ENCODE measurements at places on chromosomes 5 and 9.

DNA sequence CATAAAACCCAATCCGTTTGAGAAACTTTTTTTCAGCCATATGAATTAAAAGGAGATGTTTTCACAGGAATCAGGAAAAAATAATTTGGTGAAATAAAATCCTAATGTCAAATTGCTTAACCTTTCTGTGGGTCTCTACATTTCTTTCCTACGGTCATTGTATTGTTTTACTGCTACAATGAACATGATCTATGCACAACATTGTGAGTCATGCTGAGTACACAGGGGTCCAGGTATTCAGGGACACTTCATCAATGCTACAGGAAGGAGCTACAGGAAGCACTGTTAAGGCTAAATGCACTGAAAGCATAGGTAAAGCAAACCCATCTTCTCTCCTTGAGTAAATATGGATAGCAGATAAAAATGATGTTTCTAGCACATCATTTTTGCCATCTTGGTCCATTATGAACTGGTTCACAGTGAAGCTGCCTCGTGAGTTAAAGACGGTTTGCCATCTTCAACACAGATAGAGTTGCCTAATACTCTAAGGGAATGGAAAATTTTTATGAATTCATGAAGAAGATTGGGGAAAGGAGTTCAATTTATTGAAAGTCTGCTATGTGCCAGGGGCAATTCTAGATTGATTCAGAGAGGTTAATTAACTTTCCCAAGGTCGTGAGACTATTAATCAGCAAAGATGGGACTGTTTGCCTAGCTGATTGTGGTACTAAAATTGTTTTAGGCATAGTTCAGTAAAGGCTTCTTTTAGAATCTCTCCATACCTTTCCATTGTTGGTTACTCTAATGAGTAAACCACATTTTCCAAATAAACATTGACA lies 85.5 kb downstream of the DIRAS2 start:
- DNase-seq, result no peak

GRCh38 chr5:73387601-73388305 lies 60.8 kb downstream of the FOXD1 start:
- peak; percentile 57 for DNase-seq

- DNase-seq, result no peak
Measured at GRCh38 chr9:2688636-2689035, 28.7 kb upstream of the KCNV2 start.

DNA sequence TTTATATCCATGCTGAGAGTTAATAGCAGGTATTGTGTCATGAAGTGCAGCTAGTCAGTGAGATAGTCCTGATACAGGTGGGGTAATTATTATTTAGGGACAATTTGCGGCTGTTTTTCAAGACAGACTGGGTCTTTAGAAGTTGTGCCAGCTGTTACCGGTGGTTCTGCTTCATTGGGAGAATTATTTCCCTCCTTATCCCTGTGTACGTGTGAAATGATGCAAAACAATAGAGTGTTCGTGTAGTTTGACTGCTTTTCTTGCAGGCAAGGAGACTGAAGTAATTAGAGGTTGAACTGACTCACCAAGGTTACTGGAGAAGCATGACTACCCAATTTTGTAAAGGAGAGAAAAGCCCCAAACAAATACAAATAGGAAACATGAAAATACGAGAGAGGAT lies 101.7 kb downstream of the ARRDC3 start:
- DNase-seq, result no peak

DNA sequence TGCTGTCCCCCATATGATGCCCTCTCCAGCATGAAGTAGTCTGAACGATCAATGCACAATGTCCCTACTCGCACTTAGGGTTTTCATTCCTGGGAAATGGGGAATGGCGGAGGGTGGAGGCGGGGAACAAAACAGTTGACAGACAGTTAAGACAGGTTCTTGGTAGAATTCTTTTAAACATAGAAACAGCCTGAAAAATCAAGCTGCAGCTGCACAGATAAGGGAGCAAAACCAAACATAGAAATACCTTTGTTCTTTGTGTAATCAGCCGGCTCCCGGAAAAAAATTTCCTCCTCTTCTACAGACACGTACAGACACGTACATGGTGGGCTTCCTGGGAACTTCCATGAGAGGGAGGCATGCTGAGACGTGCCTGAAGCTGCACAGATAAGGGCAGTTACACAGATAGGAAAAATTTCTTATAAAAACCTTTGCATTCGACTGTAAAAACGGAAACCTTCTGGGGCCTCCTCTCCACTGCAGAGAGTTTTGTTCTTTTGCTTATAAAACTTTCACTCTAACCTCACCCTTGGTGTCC lies 662.4 kb upstream of the PTPRD start:
- DNase-seq, result no peak

DNA sequence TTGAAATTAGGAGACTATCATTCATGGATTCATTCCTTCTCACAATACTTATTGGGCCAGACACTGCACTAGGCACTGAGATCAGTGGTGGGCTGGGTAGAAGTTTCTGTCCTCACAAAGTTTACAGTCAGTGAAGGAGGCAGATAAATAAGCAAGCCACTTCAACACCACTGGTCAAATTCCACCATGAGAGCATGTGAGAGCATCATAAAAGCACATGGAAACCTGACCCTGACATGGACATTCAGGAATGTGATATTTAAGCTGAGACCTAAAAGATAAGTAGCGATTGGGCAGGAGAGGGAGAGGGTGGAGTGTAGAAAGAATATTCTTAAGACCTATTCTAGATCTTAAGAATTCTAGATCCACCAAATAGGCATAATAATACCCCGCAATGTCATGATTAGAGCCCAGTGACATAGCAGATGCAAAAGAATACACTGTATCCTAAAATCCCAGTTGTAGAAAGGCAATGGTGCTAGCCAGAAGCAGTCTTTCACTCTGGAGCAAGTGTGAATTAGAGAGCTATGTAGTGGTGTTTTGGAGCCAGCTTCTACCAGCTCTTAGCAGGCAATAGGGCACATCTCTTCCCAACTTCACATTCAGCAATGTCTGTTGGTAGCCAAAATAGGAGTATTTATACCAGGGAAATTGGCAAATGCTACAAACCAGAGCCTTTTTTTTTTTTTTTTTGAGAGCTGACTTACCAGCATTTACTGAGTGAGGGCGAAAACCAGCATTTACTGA lies 46.4 kb downstream of the SH3RF2 start:
- no peak for DNase-seq

- DNase-seq, result no peak
Measured at GRCh38 chr9:80233906-80234305, 662.1 kb downstream of the TLE4 start.

DNA sequence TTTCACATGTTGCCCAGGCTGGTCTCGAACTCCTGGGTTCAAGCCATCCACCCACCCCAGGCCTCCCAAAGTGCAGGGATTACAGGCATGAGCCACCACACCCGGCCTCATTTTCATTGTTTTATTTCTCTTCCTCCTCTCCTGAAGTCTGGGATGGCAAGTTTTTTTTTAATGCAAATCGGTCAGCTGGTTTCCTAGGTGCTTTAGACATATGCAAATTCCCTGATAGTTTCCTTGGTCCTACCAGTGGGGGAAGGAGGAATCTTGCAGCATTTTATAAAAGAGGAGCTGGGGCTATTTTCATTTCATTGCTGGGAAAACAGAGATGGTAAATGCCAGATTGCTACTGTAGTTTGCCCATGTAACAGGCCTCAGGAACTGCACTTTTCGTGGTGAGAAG lies 179.4 kb downstream of the ACTL7B start:
- DNase-seq, result no peak

GRCh38 chr9:75167281-75167680 lies 79.0 kb downstream of the OSTF1 start:
- DNase-seq, result no peak

GRCh38 chr9:114243240-114243639 lies 79.7 kb upstream of the ORM1 start:
- DNase-seq, result no peak

- no peak for DNase-seq
Measured at GRCh38 chr5:111261610-111262009, 37.4 kb downstream of the CAMK4 start.

DNA sequence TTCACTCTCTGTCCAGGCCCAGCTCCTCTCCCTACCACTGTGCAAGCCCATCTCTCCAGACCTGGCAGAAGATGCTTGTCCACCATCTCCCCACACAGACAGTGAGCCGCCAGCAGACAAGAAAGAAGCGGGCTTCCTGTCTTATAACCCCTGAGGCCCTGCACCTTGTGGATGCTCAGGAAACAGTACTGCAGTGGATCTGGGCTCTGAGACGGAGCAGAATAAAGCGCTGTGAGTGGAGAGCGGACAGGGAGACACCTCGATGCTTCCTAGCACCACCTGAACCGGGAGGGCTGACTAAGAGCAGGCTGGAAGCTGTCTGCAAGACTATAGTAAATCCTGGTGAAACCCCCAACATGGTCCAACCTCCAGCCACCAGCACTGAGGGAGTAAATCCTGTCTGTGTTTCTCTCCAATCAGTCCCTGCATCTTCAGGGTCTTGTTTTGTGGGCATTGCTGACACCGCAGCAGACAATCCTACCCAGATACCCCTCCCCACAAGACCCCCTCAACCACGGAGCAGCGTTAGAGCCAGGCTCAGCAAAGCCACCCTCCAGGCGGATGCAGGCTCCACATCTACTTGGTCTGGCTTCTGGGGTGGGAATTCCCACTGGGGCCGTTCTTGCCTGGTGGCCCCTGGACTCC lies 18.7 kb downstream of the ORM2 start:
- no peak for DNase-seq

- DNase-seq, result no peak
Measured at GRCh38 chr5:8213701-8214240, 344.8 kb downstream of the MTRR start.

- no peak for DNase-seq
Measured at GRCh38 chr9:136840877-136841645, 1.2 kb upstream of the AJM1 start.

GRCh38 chr9:35552837-35553236 lies 52.2 kb upstream of the TESK1 start:
- no peak for DNase-seq

- no peak for DNase-seq
Measured at GRCh38 chr9:110168486-110168885, 39.5 kb downstream of the C9orf152 start.

DNA sequence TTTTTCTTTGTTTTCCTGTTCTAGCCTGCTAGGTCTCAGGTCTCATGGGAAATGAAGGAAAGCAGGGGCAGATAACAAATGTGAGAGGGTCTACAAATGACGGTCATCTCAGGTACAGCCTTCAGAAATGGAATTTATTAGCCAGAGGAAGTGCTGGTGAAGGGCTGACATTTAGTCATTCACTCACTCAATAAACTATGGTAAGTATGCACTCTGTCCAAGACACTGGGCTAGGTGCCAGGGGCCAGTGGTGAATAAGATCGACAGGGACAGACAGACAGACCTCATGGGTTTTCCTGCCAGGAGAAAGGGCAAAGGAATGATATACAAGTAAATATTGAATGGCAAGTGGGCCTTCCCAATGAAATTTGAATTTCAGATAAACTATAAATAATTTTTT lies 6.3 kb downstream of the PDE6A start:
- DNase-seq, result no peak

DNA sequence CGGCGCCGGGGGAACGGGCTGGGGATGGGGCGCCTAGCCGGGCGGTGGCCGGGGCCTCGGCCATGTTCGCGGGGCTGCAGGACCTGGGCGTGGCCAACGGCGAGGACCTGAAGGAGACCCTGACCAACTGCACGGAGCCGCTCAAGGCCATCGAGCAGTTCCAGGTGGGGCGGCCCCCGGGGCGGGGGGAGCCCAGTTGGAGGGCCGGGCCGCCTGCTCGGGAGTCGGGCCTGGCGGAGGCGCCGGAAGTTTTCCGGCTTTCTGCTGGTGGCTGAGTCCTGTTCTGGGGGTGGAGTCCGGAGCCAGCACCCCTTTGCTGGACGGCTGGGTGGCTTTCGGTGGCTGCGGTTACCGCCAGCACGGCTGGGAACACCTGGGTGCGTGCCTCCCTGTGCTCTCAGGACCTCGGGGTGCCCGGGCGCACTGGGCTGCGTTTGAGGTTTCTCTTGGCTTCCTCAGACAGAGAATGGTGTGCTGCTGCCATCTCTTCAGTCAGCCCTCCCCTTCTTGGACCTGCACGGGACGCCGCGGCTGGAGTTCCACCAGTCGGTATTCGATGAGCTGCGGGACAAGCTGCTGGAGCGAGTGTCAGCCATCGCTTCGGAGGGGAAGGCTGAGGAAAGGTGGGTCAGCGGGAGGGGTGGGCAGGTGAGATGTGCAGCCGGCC lies 454 bp downstream of the NELFB start:
- no peak for DNase-seq

GRCh38 chr9:134329886-134330285 lies 3.6 kb downstream of the RXRA start:
- DNase-seq, result no peak

DNA sequence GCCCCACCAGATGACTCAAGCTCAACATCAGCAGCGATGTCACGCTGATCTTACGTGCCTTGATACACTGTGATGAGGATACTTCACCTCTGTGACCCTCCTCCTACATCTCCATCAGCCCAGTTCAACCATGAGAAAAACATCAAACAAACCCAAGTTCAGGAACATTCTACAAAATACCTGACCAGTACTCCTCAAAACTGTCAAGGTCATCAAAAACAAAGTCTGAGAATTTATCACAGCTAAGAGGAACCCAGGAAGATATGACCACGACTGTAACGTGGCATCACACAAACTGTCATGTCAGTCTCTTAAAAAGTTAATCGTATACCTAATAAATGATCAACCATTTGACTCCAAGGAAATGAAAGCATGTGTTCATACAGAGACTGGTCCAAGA lies 90.8 kb downstream of the COL23A1 start:
- DNase-seq, result no peak

- DNase-seq, result no peak
Measured at GRCh38 chr9:126829035-126829434, 24.2 kb downstream of the ZBTB43 start.

DNA sequence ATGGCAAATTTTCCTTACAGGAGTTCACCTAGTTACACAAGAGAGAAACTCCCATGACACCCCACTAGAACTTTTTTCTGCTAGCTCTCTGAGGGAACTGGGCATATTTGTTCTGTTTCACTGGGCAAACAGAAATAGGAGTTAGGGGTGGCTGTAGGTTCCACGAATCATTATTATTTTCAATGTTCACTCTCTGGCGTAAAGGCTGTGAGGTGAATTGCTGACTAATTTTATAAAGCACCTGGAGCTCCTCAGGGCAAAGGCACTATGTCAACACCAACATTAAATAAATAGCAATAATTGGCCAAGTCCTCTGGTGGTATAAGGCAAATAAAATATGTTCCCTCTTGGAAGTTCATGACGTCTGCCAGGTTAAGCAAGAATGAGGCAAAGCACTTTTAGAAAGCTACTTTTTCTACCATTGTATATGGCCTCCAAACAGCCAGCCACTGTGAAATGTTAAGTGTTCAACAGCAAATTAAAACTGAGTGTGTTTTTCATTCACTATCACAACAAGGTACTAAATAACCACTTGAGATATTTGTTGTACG lies 344.6 kb downstream of the PDE4D start:
- DNase-seq, result no peak

DNA sequence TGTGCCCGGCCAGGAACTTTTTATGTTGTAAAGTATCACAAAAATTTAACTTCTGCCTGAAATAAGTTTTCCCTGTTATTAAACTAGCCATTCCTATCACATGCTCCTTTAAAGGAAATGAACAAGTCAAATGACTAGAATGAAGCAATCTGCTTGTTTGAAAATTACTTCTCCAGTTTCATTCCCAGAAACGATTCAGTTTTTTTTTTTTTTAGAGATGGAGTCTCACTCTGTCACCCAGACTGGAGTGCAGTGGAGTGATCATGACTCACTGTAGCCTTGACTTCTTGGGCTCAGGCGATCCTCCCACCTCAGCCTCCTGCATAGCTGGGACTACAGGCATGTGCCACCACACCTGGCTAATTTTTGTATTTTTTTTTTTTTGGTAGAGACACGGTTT lies 13.3 kb upstream of the GNG10 start:
- no peak for DNase-seq

- DNase-seq, result no peak
Measured at GRCh38 chr5:125376059-125376641, 629.7 kb upstream of the ZNF608 start.

GRCh38 chr9:115133649-115134048 lies 15.7 kb upstream of the TNC start:
- no peak for DNase-seq

Data from activated T-helper 2 cell treated with anti-CD3 and anti-CD28 coated beads, Interferon-gamma antibody, Interleukin-2, Interleukin-4, amounts not matched to agents 10 μg/mL and 5 μg/mL and 100 μg/mL, durations not matched to agents 14 hours and 24 hours and 36 hours (primary cell).